Femur (tissue), 1 donor: ENCODE measurements at places on chromosomes 7 and 10.
A peak's percentile ranks its signal among the peaks of the same experiment; 100 is the strongest.

- DNase-seq: no peak
Measured at GRCh38 chr7:158000160-158000559, 587.5 kb downstream of the PTPRN2 start.

- DNase-seq: peak; percentile 89
Measured at GRCh38 chr7:137992550-137993394, 9.1 kb downstream of the CREB3L2 start.

DNA sequence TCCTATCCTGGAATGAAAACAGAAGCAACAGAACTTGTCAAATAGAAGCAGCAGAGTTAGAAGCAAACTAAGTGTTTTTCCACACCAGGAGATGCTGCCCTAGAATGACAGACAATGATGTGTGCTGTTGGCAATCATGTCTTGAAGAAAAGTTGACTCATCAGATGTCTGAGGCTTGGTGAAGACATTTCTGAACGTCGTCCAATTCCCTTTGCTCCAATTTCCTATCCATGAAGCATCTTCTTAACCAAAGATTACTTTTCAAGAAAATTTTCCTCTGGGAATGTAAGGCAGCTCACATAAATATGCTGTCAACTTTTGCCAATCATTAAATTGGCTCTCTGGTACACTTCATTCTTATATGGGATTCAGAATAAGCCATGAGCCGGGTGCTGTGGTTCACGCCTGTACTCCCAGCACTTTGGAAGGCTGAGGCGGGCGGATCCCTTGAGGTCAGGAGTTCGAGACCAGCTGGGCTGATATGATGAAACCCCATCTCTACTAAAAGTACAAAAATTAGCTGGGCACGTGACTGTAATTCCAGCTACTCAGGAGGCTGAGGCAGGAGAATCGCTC is 34.6 kb downstream of the MALSU1 start:
- peak; percentile 59 for DNase-seq

GRCh38 chr7:119842337-119842736 is 430.6 kb upstream of the KCND2 start:
- no peak for DNase-seq

GRCh38 chr7:140899883-140900282 is 24.8 kb downstream of the BRAF start:
- DNase-seq: no peak

GRCh38 chr7:22577470-22578001 is 77.5 kb upstream of the STEAP1B start:
- peak; percentile 50 for DNase-seq

DNA sequence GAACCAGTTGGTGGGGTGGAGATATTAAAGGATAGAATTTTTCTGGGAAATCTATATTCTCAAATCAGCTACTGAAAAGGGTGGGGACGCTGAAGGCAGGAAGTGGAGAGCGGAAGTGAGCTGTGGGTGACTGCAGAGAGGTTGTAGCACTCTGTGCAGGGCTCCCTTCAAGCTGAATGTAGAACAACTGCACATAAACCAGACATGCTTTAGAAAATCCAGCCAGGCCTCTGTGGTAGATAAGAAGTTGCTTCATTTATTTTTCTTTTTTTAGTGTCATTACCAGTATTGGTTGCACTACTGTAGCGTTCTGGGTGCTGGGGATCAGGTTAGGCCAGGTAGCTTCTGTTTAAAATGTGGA is 127.8 kb downstream of the CELF2 start:
- no peak for DNase-seq

- no peak for DNase-seq
Measured at GRCh38 chr7:155418304-155418703, 39.6 kb upstream of the EN2 start.

DNA sequence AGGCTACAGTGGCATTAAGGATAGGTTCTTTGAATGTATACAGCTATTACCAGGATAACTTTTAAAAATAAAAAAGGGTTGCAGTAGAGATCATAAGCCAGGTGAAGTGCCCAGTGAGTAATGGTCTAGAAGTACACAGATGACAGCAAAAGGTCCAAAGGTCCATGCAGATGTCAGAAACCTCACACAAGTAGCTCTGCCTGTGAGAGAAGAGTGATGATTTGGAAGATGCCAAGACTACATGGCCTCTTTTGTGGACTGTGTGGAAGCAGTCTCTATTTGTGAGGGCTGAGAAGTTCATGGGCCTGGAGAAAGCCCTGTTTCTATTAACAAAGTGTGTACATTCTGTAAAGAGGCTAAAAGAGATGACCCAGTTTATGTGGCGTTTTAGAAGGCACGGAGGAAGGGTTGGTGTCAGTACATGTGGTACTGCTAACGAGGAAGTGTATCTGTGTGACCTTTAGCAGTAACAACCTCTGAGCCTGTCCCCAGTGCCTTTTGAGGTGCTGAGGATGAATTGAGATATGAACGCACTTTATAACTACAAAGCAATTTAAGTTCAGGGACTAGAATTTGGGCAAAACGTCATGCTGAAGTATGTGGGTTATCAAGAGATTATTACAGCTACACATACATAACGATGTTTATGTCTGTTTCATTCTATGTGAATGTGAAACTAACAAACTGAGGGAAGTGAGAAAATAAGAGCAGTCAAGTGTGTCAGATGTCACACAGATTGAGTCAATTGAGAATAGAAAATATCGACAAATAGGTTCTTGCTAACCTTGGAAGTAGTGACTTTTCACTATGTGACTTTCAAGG is 7.6 kb downstream of the CYCS start:
- no peak for DNase-seq

- DNase-seq: no peak
Measured at GRCh38 chr7:16913643-16914042, 31.9 kb upstream of the AGR3 start.

- DNase-seq: no peak
Measured at GRCh38 chr10:91758303-91759146, 39.7 kb upstream of the TNKS2 start.
